ENCODE measurements at places on chromosomes 3 and 15.

DNA sequence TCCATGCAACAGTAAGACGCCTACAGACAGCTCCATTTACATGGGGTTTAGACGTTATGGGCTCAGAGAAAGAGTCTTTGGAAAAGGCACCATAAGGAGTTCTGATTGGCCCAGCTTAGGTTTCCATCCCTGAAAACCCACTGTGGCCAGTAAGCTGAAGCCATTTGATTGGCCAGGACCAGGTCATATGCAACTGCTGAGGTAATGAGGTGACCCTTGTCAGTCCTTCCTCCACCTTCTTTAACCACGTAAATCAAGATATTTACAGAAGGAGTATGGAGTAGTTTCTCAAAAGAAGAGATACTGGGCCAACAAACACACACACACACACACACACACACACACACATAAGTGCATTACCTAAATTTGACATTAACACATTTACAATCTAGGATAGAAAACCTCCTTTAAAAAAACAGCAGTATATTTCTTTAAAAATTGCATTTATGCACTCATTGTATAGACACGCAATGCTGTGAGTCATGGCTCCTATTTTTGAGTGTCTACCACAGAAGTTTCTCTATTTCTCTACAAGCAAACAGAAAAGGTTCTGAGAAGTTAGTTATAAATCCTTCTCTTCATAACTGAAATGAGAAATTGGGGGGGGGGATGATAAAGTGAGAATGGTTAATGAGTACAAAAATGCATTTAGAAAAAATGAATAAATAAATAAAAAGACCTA lies 16.3 kb upstream of the MB21D2 start:
- DNase-seq = no peak

DNA sequence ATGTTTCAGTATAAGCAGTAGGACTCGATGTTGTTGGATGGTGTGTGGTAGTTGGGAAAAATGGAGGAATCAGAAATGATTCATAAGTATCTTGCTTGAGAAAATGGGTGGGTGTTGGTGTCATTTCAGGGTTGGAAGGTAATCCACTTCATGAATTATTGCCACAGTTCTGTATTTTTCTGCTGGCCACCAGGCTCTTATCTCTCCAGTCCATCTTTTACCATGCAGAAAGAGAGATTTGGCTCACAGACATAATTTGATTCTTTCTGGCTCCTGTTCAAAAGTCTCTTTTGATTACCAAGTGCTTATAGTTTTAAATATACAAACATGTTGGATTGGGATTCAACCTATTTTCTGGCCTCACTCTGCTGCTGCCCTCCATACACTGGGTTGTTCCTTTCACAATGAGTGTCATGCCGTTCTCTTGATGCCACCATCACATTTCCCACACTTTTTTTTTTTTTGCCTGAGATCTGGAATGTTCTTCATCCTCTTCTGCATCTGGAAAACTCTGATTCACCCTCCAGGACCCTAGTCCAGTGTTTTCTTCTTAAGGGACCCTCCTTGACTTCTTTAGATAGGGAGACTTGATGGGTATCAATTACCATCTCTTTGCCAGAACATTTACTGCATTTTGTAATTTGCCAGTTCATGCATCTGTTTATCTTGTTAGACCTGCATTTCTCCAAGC lies 69.4 kb upstream of the GAP43 start:
- DNase-seq = no peak

- DNase-seq = peak; percentile 30
Measured at GRCh38 chr3:18559331-18559842, 134.2 kb upstream of the SATB1 start.

DNA sequence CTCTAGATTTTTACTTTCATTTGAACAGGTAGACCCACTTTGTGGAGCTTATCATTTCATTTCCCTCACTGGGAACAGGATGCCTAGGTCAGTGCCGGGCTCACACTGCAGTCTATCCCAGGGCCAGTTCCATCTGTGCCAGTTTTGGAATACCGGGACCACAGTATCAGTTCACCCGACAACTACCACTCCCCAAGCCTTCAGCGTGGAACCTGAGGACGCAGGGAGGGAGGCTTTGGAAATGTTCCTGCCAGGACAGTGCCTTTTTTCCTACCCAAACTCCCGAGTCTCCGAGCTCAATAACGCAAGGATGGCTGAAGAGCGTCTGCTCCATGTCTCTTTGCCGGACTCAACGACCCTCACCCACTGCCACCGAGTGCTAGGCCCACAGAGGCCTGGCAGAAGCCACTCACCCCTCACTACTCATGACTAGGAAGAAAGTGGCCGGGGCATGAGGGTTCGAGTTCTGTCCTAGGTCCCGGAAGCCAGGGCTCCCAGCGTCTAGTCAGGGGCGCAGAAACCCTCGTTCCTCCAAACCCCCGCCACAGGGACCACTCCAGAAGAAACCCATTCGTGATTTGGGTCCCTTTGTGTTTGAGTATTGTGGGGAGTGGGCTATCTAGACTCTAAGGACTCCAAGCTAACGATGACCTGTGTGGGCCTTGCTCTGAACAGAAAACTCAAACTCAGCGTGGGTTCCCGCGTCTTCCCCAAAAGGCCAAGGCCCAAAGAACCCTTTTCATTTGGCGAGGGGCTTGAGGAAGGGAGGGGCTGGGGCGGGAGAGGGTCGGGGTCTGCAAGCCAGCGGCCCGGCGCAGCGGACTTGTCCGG lies 11.4 kb downstream of the ZIC1 start:
- DNase-seq = no peak

GRCh38 chr15:35118960-35119359 lies 33.9 kb upstream of the NANOGP8 start:
- no peak for DNase-seq

- no peak for DNase-seq
Measured at GRCh38 chr3:67550541-67550940, 103.9 kb downstream of the SUCLG2 start.

- DNase-seq = no peak
Measured at GRCh38 chr15:71328453-71328852, 213.2 kb downstream of the THSD4 start.

GRCh38 chr3:110293660-110294059 lies 778.0 kb upstream of the NECTIN3 start:
- no peak for DNase-seq

DNA sequence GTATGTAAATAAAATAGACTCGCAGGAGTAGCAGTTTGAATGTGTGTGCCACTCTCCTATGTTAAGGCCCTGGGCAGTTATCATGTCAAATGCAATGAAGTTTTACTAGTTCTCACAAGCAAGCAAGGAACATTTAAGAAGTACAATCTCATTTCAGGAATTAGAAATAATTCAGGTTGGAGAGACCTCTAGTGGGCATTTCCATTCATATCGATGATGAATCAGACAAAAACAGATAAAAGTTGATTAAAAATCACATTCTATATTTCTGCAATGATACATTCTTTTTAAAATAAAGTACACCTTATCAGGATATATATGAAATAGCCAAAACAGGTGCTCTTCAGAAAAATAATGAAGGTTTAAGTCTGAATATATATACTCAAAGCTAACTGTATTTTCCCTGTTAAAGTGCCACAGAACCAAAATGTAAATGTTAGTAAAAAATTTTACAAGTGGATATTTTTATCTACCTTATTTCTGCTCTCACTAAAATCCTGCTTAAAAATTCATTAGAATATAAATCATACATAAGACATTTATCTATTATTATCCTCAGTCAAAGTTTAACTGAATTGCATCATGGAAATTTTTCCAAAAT lies 492.4 kb upstream of the FRG2C start:
- DNase-seq = no peak

DNA sequence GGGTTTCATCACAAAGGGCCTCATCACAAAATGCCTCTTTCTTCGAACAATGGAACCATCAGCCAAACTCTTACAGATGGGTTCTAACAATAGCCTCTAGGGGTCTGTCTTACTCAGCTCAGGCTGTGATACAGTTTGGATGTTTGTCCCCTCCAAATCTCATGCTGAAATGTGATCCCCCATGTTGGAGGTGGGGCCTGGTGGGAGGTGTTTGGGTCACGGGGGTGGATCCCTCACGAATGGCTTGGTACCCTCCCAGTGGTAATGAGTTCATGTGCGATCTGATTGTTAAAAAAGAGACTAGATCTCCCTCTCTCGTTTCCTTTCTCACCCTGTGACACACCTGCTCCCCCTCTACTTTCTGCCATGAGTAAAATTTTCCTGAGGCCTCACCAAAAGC lies 47.9 kb upstream of the LIPC start:
- DNase-seq = no peak

- no peak for DNase-seq
Measured at GRCh38 chr3:36219398-36219797, 160.9 kb upstream of the STAC start.

- no peak for DNase-seq
Measured at GRCh38 chr15:62741106-62741505, 301.4 kb upstream of the TPM1 start.

DNA sequence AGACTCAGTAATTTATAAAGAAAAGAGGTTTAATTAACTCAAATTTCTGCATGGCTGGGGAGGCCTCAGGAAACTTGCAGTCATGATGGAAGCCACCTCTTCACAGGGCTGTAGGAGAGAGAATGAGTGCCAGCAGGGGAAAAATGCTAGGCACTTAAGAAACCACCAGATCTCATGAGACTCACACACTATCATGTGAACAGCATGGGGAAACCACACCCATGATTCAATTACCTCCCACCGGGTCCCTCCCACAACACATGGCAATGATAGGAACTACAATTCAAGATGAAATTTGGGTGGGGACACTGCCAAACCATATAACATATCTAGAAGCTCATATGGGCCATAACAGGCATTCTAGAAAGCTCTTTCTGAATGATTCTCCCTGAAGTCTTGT lies 190.3 kb downstream of the WNT5A start:
- no peak for DNase-seq

GRCh38 chr3:2154621-2155020 lies 56.0 kb downstream of the CNTN4 start:
- no peak for DNase-seq

DNA sequence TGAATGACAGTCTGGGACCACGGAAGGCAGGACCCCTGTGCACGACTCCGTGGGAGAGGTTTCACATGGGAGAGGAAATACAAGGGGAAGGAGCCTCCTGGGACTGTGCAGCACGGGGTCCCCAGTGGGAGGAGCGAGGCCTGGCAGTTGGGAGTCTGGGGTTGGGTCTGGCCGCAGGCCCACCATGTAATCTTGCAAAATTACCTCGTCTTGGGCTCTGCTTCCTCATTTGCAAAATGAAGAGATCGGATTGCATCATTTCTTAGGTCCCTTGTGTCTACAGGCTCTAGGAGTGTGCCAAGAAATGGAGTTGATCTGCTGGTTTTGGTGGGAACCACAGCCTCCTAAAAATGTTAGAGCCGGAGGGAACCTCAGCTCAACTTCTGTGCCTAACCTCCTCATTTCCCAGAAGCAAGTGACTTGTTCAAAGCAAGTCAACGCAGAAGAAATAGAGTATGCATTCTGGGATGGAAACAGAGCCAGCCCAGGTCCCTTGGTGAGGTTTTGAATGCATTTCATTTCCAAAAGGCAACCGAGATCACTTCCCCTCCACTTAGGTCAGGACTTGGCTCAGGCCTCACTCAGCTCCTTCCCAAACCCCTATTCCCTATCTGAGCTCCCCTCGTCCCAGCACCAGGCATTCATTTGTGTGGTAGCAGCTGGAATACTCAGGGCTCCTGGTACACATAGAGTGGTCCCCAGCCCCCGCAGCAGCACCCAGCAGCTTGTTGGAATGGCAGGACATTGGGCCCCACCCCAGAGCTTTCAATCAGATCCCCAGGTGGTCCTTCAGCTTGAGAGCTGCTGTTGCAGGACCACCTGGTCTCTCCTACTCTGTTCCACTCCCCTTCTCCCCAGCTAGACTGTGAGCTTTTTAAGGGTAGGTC lies 267.7 kb downstream of the XXYLT1 start:
- no peak for DNase-seq

DNA sequence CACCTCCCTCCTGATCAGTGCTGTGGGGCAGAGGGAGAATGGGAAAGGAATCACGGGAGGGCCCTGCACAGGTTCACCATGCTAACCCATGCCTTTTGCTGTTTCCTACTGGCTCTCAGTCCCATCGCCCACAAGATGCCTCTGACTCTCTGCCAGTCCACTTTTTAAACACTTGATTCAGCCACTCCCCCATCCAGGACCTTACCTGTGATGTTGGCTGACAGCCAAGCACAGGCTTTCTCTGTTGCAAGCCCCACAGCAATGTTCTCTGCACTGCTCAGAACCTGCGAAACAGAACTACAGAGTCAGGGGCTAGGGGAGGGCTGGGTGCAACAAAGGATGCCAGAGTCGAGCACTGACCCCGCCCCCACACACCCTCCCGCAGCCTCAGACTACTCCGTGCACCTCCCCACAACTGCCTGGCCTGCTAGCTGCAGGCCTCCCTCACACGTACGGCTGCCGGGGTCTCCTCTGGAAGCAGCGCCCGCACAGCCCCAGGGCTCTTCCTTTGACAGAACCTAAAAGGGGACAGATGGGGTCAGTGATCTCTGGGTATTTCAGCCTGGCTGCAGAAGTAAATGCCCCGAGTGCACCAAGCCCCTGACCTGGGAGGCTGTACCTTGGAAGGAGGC lies 9.1 kb downstream of the CDAN1 start:
- no peak for DNase-seq

DNA sequence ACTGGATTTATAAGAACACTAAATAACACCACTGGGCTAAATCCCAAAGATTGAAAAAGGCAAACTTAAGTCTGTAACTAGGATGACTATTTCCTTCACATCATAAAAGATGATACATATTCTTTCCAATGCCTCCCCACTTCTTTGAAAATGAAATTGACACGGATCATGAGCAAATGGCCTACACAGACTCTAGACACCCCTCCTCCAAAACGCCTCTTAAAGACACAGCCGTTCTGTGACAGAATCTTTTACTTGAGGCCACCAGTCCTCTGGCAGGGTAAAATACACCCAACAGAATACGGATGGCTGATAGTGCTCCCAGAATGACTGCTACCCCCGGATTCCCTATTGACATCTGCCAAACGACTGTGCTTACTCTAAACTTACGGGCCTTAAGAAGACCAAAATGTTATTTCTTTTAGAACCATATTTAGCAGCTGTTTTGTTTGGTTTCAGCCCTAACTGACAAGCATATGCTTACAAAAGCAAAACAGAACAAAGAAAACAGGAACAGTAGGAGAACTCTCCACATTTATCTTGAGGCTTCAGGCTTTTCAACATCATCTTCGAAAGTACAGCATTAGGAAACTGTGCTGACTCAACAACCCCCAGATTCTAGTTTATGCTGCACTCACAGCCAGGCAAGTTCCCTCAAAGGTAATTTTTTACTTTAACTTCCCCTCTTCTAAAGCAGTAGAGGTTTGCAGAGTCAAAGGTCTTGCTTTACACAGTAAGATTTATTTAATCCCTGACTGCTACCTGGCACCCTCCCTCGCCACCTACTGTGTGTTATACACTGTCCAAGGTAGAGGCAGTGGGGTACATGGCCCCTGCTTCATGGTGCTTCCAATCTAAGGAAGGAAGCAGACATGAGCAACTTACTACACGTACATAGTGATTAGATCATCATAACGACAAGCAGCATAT lies 84.3 kb downstream of the TNIK start:
- DNase-seq = no peak

- no peak for DNase-seq
Measured at GRCh38 chr3:180416111-180416594, 185.8 kb upstream of the TTC14 start.

GRCh38 chr3:195752546-195753331 lies 32.0 kb downstream of the MUC20 start:
- no peak for DNase-seq

- no peak for DNase-seq
Measured at GRCh38 chr15:65329288-65329983, 25.0 kb downstream of the RNU5B-1 start.

- no peak for DNase-seq
Measured at GRCh38 chr3:185534511-185534910, 17.9 kb downstream of the LIPH start.

- DNase-seq = no peak
Measured at GRCh38 chr15:88756521-88756920, 46.7 kb upstream of the ACAN start.
